NCI-H1092 (cell line): ENCODE measurements at places on chromosomes 7 and 10.

DNA sequence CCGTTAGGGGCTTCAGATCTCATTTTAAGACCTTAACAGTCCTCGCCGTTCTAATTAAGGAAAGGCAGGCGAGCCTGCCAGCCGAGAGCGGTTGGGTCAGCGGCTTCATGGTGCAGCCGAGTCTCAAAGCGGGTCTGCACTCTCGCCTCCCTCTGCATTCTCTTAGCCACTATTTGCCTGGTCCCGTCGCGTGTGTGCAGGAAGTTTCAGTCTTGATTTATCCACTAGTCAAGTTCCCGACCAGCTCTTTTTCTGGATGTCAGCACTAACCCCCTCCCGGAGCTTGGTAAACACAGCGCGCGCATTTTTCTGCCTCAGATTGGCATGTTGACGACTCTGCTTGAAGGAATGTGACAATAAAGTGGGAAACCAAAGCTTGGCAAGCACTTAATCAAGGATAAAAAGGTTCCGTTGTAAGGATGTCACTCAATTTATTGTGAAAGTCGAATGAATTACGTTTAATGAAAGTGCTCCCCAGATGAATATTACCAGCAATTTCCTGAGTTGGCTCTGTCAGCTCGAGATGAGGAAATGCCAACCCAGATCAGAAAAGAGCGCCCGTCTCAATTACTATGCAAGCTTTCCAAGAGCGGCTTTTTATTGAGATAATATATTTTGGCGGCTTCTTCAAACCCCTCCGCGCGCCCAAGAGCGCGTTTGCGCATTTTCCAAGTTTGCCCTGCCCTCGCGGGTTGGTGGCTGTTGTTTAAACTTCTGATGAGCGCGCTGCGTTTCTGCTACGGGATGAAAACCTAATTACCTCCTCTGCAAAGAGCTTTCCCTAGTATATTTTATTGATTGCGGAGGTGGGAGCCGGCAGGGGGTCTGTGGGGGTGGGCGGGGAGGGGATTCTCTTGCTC is 7.9 kb downstream of the NXPH1 start:
- no peak for DNase-seq

DNA sequence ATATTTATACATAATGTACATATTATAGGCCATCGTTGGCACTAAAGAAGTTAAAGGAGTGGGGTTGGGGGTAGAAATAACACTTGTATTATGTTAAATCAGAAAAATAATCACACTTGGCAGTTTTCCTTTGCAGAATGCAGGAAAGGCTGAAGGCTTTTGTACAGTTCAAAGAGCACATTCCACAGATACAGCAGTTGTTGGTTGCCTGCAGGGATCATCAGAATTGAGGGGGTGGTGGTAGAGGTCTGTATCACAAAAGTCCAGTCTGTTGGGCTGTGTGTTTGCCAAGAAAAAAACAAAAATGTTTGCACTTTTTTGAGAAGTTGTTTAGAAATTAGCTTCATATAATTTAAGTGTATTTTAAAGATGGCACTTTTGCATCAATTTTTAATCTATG is 231.8 kb upstream of the FOXP2 start:
- DNase-seq = no peak

- no peak for DNase-seq
Measured at GRCh38 chr7:29243910-29244655, 49.5 kb downstream of the CHN2 start.

DNA sequence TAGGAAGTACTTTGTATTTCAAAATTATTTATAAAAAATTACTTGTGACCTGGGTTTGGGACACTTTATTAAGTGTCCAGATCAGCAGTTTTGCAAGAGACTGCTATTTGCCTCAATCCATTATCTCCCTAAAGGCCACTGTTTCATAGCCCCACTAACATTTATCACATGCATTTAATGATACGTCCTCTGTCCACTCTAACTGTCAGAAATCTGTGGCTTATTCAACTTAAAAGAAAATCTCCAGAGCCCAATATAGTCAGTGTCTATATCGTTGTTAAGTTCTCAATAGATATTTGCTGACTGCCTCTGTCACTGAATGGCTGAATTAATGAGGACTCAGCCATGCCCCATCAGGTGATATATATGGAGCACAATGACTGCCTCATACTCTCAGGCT is 553.9 kb upstream of the POM121L12 start:
- no peak for DNase-seq

DNA sequence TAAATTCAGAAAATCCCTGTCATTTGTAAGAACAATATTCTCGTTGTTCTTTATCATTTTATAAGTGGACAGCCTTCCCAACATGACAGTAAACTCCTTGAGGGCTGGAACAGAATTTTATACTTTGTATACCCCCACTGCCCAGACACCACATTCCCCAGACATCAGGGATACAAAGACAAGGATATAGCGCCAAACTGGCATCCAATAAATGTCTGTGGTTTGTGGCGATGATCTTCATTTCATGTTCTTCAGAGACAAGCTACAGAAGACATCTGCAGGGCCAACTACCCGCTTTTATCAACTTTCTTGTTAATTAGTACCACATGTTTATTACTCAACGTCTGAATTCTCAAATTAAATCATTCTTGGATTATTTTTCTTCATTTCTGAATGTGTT is 155.9 kb downstream of the ATE1 start:
- DNase-seq = no peak
